ENCODE measurements at places on chromosomes 5 and 9.

GRCh38 chr9:85640425-85640824, 101.3 kb downstream of the AGTPBP1 start:
- DNase-seq = no peak

GRCh38 chr5:175254155-175254554, 189.8 kb downstream of the DRD1 start:
- DNase-seq = no peak

DNA sequence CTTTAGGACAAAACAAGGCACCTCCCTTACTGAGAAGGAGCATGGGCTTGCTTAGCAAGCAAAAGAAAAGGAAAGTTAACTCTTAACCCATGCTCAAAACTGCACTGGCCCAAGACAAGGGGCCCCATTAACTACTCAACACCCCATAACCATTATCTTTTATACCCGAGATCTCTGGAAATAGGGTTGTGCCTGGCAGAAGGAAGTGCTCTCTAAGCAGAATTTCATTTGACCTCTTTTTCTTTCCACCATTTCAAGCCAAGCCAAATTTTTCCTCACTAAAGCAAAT, 167.2 kb downstream of the RASEF start:
- no peak for DNase-seq

DNA sequence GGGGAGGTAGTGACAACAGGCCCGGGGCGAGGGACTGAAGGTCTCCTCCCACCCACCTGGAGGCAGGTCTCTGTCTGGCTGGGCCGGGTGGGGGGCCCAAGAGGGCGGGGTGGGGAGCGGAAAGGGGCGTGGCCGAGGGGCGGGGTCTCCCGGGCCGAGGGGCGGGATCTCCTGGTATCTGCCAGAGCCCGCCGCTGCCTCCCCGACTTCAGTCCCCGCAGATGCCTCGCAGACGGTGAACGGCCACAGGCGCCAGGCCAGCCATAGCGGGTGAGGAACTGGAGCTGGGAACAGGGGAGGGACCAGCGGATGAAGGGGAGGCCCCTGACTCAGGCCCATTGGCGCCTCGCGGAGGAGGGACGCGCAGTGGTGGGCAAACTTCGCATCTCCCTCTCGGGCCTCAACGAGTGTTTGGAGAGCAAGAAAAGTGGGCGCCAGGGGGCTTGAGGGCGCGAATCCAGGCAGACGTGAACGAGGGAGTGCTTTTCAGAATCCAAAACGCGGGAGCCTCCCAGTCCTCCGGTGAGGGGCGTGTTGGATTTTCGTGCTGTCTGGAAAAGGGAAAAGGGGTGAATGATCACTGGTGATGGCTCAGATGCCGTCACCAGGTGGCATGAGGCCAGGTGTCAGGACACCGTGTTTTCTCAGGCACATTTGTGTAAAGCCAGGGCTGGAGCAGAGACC, at the start of gene ADGRD2:
TSS of gene ADGRD2 (plus strand) at position 211 of the 684 bp plus-strand sequence. CDS start 1,216 bp downstream, outside the sequence.
- no peak for DNase-seq

DNA sequence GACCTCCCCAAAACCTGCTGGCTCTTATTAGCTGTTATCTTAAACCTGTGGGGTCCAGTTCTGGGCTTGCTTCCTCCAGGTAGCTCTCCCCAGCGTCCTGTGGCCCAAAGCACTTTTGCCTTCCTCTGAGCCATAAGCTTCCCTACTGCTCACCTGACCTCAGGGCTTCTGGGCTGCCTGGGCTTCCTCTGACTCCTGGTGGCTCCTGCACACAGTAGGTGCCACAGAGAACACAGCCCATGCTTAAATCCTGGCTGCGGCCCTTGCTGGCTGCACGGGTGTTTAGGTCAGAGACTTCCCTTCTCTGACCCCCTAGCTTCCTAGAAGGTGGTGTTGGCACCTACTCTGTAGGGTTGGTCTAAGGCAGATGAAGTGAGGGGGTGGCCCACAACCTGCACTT, 2.5 kb downstream of the RALGDS start:
- DNase-seq = no peak

DNA sequence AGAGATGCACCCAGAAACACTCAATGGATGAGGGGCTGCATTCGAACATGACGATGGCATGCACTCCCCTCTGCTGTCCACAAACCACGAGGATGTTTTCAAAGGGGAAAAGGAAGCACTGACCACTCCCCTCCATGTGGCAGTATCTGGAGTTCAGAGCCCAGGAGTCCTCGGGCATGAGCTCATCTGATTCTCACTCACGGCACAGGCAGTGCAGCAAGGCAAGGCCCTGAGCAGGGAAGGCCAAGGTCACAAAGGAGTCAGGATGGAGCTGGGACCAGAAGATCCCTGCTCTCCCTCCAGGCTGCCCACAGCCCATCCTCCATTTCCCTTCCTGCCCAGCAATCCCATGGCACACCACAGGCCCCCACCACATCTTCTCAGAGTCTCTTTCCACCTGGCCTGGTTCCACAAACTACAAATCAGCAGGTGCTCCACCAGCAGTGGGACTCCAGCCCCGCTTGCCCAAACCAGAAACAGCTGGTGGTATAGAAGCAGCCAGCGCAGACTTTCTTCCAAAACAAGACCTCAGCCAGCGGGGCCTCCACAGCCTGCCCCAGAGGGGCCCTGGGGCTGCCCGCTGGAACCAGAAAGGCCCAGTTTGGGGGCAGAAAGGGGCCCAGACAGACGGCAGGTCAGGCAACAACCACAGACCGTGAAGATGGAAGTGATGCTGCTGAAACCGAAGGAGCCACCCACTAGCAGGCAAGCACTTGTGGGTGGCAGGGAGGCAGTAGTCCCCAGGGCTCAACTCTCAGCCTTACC, 12.2 kb downstream of the TNIP1 start:
- no peak for DNase-seq

- no peak for DNase-seq
Measured at GRCh38 chr5:178384816-178385495, 152.4 kb upstream of the PHYKPL start.

DNA sequence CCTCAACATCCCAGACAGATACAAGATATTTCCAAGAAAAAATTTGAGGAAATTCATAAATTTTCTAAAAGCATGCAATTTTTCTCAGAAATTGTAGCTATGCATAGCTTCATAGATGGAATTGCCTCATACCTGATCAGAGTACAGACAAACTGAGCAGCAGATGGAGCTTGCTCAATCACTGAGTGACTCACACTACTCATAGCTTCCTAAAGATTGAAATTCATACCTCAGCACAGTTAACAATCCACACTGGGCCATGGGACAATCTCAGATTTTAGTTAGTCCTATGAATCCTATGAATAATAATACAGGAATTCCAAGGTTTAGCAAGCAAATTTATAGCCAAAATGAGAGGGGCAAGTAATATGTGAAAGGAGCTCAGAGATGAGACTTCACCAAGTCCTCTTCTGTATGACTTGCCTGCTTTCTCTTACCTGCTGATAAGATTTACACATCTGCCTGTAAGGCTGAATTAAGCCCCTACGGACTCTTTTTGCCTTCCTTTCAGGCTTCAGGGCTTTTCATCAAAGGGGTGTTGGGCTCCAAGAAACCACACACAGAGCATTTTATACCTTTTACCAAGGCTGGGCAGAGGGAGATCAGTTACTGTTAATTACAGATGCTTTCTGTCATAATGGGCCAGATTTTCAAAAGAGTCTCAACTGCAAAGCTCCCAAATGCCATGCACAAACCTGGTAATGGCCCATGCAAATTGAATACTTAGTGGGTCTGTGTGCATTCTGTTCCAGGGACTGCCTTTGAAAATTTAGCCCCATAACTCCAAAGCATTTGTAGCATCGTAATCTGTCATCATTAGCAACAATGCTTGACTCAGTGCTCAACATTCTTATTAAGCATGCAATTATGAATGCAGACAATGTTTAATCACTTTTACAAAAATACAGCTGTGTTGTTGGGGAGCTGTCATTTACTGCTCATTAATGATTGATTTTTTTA, 439.3 kb downstream of the DTWD2 start:
- DNase-seq = no peak

DNA sequence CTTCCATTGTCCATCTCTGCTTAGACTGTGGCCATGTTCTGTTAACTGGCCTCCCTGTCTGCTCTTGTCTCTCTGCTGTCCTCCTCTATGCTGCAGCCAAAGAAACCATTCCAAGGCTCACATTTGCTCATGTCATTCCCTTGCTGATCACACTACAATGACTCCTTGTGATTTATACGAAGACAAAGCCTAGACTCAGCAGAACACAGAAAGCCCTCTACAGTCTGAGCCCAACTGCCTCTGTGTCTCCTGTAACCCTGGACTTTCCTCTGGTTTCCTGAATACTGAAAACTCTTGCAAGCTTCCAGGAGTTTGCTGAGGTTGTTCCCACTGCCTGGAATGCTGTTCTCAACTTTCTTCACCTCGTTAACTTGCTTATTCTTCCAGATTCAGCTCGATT, 191.8 kb downstream of the TMEM38B start:
- DNase-seq = no peak

DNA sequence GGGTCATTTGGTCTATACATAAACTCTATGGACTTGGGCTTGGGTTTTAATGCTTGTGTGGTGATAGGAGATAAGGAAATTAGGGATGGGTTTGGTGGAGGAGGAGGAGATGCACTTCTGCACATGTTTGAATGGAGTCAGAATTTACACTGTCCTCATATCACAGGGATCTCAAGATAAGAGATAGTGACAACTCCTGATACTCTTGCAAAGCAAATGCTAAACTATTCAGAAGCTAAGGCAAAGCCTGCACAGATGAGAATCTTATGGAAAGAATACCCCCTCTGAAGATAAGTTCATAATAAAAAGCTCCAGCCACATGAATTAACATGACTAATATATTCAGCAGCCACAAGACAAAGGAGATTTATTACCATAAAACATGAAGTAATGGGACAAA, 90.2 kb downstream of the XRCC4 start:
- no peak for DNase-seq

- DNase-seq = no peak
Measured at GRCh38 chr5:65126542-65127069, 355.1 kb downstream of the ADAMTS6 start.

- DNase-seq = no peak
Measured at GRCh38 chr5:167840527-167841130, 450.8 kb upstream of the WWC1 start.

GRCh38 chr5:159343295-159344094, 13.2 kb upstream of the IL12B start:
- no peak for DNase-seq

- no peak for DNase-seq
Measured at GRCh38 chr9:126148994-126149393, 177.6 kb upstream of the MVB12B start.

GRCh38 chr9:14522627-14523379, 170.4 kb downstream of the ZDHHC21 start:
- no peak for DNase-seq

DNA sequence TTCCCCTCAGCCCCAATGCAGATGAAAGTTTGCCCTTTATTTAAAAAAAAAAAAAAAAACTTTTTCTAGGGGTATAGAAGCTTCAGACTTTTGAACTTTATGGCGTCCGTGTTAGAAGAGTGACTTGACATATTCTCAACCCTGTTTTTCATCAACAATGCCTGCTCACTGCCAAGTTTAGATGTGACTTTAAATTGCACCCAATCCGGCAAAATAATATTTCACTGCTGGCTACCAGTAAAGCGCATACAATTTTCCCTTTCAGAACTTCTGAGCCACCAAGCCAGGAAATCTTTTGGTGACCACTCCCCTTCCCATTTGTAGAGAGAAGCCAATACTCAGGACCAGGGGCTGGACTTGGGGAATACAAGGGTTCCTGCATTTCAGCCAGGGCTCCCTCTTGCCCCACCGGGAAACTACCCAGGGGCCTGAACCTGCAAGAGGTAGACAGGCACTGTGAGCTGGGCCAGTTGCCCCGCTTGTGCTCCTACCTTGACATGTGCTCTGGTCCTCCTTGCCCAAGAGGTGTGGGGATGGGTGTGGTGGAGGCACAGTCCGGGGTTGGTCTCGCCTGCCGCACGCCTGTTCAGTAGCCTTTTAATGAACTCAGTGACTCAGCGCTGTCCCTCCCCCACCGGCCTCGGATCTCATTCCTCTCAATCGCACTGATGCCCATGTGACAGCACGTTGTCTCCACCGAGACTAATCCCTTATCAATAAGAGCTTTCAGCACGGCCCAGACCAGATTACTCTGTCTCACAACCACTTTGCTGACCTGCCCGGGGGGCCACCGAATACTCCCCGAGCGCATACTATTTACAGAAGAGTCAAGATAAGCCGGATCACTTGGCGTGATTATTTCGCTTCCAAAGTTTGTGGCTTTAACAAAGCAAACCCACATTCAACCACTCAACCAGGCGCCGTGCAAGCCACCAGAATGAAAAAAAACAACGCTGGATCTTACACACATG, 226.4 kb downstream of the DCP2 start:
- DNase-seq = no peak

DNA sequence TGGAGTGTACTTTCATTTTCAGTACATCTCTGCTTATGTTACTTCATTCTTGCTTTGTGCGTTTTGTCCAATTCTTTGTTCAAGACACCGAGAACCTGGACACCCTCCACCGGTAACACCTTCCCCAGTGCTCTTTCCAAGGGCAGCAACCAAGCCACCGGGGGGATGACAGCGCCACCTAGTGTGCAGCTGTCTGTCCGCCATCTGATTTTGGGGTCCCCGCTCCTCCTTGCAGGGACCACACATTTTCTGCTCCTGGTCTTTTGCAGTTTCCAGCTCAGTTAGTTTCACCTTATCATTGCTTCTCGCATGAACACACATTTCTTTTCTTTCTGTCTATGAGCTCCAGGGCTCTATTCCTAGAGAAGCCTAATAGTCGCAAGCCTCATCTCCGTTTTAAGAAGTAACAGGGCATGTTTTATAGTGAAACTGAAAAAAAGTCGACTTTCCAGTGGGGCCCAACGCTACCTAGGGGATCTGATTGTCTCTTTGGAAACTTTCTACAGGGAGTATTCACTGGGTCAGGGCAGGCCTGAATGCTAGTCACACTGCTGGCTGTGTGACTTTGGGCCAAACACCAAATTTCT, 152.1 kb downstream of the FSTL4 start:
- DNase-seq = no peak

- no peak for DNase-seq
Measured at GRCh38 chr9:120942186-120943001, 15.8 kb upstream of the TRAF1 start.

- DNase-seq = no peak
Measured at GRCh38 chr5:50595199-50595598, 71.2 kb upstream of the PARP8 start.

GRCh38 chr9:91943478-91944470, 6.3 kb downstream of the ROR2 start:
- no peak for DNase-seq

DNA sequence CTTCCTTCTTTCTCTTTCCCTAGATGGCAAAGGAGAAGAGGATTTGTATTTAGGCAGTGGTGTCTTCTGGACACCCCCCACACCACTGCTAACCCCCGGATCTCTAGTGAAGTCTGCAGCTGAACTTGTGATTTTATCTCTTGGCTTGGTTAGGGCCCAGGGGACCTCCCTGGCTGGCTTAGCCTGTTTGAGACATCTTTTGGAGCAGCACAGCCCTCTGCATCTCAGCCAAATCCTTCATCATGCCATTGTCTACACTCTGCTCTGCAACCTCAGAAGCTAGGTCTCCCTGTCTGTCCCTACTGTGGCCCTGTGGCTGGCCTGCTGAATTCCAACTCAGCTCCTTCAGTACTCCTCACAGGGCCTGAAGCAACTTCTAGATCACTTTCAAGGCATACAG, 81.7 kb downstream of the MUSK start:
- DNase-seq = no peak

All from NCI-H187 treated with DMSO at 0.1 percent for 48 hours (cell line).